Activated T-helper 1 cell treated with anti-CD3 and anti-CD28 coated beads, Interleukin-2, amount 50 U/mL, for 16 hours (primary cell): ENCODE measurements at places on chromosomes 2 and 18.

GRCh38 chr18:24985586-24985985 lies 366.4 kb downstream of the ZNF521 start:
- DNase-seq, result no peak

DNA sequence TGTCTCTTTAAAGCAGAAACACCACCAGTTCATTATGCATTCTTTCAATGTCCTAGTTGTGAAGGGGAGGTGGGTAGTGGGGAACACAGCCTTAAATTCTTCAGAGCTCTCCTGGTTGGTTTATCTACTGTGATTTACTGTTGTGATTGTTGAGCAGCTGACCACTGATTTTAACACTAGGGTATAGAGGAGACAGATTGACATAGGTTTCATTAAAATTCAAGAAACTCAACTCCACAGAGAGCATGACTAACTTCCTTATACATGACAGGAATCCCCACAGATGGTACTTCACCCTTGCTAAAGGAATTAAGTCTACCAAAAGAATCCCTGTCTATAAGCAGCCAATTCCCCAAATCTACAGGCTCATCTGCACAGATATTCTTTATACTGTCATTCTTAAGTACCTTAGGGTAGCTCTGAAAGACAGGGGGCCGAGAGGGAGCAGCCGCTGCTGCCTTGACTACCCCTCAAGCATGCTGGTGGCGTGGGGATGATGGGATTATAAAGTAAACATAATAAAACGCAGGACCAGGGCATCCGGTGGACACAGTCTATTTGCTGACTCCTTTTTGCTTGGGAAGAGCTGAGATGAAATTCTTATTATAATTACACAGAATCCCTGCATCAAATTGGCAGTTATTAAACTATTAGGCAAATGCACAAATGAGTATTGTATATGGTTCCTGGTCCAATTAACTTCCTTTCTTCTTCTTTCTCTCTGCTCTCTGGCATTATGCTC lies 1377.6 kb upstream of the PIK3C3 start:
- no peak for DNase-seq

GRCh38 chr18:79585395-79586370 lies 93.9 kb upstream of the CTDP1 start:
- DNase-seq, result no peak

- DNase-seq, result no peak
Measured at GRCh38 chr2:228063558-228063957, 117.9 kb downstream of the SPHKAP start.

GRCh38 chr2:48619526-48619925 lies 1.9 kb downstream of the GTF2A1L start:
- DNase-seq, result no peak

DNA sequence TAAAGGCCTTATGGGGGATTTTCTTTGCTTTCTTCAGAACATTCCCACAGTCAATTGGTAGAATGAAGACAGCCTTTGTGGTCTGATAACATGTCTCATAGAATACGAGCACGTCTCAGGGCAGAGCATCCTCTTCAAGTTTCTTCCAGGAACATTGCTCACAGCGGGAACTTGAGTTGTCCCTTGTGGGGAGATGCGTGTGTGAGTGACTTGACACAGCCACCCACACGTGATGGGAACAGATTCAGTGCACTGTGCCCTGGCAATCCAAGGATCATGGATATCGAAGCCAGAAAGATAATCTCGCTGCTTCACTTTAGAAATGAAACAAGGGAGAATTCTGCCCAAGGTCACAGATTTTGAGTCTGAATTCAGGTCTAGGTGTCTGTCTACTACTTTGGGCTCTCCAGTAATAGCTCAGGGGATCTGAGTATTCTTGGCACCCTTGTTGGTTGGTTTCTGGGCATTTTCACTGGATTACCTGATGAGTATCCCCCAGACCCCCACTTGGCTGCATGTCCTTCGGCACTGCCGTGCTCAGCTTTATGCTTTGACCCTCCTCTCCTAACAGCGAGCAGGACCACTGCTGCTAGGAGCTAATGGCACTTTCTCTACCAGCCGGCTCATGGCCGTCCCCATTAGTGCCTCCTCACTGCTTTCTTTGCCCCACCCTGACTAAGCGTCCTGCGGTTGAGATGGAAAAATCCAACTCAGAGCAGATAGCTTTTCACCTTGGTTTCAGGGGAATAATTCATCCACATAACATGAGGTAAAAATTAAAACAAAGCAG lies 75.9 kb upstream of the FOSL2 start:
- DNase-seq, result no peak
